Stimulated activated CD8-positive, alpha-beta memory T cell treated with anti-CD3 and anti-CD28 coated beads, Interleukin-7, amount 100 ng/mL, for 4 hours (primary cell): ENCODE measurements at places on chromosomes 2 and 18.

DNA sequence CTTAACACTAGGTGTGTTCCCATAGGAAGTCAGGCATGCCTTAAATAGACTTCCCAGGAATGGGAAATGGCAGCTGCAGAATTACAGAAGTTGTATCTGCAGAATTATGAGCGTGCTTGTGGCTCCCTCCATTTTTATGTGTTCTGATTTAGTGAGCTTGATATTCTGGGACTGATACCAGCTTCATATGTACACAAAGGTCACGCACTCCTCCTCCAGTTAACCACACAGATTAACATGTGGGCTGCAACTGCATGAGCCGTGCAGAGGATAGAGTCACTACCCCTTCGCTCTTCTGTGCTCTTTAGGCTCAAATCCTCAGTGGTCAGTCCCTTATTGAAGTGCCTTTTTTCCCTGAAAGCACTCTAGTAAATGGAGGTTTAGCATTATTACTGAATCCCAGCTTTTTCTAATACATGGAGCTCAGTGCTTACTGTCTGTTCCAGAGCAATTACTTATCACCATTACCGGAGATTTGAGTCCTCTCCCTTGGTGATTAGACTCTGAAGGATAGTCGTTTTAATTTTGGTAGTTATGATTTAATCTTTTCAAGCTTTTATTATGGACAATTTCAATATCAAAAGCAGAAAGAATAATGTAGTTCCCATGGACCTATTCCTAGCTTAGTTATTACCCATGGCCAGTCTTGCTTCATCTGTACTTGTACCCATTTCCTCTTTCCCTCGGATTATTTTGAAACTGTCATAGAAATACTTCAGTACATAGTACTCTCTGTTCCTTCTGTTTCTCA lies 238.3 kb downstream of the PRKCE start:
- DNase-seq: no peak

DNA sequence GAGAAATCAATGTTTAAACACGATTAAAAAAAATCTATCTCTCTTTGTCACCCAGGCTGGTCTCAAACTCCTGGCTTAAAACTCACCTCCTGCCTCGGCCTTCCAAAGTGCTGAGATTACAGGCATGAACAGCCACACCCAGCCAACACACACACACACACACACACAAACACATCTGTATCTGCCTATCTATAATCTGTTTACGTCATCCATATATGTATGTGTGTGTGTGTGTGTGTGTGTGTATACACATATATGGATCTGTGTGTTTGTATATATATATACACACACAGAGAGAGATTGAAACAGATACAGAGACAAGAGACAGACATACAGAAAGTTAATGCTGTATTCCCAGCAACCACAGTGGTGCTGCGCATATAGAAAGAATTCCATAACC lies 497.1 kb downstream of the DSC3 start:
- DNase-seq: no peak

DNA sequence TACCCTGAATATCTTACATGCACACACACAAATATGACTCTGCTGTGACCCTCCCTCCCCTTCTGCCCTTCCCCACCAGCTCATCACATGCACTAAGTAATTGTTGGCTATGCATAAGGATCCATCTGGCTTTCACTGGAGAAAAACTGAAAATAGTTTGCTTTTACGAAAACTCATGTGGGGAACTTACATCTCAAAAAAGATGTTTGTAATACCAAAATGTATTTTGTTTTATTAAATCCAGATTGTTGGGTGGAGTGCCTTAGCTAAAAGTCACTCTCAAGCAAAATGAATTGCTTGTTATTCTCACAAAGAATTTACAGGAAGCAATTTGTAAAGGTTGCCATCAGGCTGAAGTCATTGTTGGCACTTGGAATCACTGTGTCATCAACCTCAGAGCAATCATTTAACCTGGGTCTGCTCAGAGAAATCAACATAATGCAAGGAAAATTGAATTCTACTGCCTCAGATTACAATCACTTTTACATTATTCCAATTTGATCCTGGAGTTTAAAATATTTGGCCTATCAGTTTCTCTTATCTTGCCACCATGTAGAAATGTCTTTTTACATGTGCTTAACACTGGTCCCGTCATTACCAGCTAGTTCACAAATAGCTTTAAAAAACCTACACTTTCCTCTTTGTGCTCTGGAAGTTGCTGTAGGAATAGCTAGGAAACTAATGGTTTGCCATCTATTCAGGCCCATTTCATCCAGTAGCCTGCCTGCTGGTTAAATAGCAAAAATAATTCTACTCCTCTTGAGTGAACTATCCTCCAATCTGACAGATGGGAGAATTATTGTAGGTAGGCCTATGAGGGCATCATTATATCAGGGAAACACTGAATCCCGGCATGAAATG lies 90.3 kb upstream of the TMEM17 start:
- DNase-seq: no peak

GRCh38 chr2:229174794-229175496 lies 96.1 kb downstream of the PID1 start:
- no peak for DNase-seq

GRCh38 chr2:47086054-47086471 lies 69.0 kb downstream of the STPG4 start:
- DNase-seq: no peak

- DNase-seq: no peak
Measured at GRCh38 chr2:64760128-64760527, 106.4 kb upstream of the SERTAD2 start.

GRCh38 chr2:148048475-148049221 lies 27.8 kb downstream of the MBD5 start:
- no peak for DNase-seq

DNA sequence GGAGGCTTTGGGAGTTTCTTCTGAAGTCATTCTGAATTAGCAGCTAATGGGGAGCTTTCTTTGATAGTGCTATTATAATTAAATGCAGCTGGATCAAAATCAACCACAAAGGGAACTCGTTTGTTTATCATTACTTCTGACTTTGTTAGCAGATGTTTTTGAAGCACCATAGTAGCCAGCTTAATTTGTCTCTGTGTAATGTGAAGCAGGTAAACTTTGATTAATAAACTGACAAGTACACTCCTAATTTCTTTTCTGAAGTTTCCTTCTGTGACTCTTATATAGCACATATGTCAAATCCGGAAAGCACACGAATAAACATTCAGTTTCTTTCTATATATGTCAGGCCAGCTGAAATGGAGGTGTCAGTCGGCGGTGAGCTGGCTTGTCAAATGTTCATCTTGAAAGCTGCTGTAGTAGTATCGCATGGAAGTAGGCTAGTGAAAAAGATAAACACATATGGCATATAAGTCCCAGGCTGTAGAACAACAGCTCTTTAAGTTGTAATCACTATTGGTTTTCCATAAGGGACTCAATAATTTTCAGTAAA lies 451.9 kb upstream of the ZEB2 start:
- DNase-seq: no peak

DNA sequence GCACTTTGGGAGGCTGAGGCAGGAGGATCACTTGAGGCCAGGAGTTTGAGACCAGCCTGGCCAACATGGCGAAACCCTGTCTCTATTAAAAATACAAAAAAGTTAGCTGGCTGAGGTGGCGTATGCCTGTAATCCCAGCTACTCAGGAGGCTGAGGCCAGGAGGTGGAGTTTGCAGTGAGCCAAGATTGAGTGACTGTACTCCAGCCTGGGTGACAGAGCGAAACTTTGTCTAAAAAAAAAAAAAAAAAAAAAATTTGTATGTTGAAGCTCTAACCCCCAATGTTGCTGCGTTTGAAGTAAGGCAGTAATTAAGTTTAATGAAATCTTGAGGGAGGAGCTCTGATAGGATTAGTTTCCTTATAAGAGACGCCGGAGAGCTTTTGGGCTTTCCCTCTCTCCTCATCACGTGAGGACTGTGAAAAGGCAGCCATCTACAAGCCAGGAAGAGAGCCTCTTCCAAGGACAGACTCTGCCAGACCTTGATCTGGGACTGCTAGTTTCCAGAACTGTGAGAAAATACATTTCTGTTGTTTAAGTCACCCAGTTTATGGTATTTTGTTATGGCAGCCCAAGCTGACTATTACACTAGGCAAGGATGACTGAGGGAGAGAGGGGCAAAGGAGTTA lies 11.5 kb upstream of the PNPT1 start:
- DNase-seq: no peak

- no peak for DNase-seq
Measured at GRCh38 chr18:28045176-28045810, 131.6 kb downstream of the CDH2 start.

GRCh38 chr2:55761024-55761423 lies 67.4 kb upstream of the PNPT1 start:
- no peak for DNase-seq

GRCh38 chr2:99382143-99382542 lies 45.0 kb downstream of the EIF5B start:
- DNase-seq: no peak

- DNase-seq: no peak
Measured at GRCh38 chr2:201950606-201951005, 83.0 kb upstream of the FZD7 start.

DNA sequence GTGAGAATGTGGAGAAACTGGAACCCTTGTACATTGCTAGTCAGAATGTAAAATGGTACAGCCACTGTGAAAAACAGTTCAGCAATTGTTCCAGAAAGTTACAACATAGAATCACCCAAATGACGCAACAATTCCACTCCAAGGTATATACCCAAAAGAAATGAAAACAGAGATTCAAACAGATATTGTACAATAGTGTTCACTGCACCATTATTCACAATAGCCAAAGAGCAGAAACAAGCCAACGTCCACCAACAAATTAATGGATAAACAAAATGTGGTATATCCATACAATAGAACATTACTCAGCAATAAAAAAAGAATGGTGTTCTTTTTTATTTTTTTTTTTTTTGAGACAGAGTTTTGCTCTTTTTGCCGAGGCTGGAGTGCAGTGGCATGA lies 10.9 kb downstream of the CLASP1 start:
- DNase-seq: no peak

DNA sequence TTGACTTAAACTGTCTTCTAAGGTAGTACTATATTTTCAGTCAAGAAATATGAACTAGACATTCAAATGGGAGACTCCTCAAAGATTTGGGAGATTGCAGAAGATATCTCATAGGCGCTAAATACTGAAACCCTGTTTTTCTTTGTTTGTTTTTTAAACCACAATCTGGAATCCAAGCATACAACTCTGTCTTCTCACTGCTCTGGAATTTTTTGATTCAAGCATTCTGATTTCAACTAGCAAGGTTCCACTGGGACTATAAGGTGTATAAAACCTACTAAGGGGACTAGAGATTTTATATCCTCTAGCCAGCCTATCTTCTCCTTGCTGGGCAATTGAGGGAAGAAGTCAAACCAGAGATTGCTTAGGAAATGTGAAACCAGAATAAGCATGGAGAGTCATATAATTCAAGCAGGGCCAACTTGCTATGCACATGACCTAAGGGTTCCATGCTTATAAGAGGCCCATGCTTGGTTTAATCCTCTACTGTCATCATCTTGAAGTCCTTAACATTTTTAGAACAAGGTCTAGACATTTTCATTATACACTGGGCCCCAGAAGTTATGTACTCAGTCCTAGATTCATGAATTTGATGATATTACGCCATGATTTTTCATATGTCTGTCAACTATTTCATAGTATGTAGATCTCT lies 405.5 kb downstream of the PARD3B start:
- no peak for DNase-seq

GRCh38 chr2:168174756-168175155 lies 72.6 kb downstream of the STK39 start:
- DNase-seq: no peak

GRCh38 chr2:45311559-45311958 lies 299.5 kb downstream of the SRBD1 start:
- no peak for DNase-seq

DNA sequence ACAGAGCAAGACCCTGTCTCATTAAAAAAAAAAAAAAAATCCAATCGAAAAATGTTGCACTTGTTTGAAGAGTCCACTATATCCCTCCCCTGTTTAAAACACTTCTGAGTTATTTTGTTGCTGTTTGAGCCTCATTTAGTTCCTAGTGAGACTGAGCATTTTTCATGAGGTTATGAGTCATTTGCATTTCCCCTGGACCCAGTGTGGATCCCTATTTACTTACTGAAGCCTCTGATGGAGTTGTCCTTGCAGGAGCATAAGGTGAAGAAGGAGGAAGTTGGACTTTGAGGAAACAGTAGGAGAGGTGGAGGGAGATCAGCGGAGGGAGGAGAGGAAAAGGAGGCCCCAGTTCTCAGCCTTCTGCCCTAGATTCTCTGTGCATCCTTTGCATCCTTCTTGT lies 5.1 kb downstream of the CXCR1 start:
- DNase-seq: no peak

DNA sequence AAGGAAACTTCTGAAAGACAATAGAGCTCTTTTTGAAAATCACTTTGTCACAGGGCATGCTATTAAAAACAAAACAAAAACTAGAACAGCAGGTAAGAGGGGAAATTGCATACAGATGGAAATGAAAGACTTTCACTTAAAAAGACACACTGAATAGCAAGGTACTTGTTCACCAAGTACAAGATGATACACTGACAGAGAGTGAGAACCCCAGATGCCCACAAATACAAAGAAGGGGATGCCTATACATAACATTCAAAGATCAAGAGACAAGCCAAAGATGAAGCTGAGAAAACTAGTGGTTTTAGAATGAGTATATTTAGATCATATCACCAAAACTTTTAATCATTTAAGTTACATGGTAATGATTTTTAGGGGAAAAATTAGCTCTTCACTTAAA lies 60.7 kb downstream of the ASXL2 start:
- no peak for DNase-seq
